Stimulated activated effector memory CD8-positive, alpha-beta T cell treated with anti-CD3 and anti-CD28 coated beads, Interleukin-12 subunit alpha, Interleukin-12 subunit beta, amount 100 ng/mL, for 72 hours (primary cell): ENCODE measurements at places on chromosomes 4 and X.

- no peak for DNase-seq
These were observed 30.7 kb upstream of the HELT start for GRCh38 chr4:184987493-184988031.

DNA sequence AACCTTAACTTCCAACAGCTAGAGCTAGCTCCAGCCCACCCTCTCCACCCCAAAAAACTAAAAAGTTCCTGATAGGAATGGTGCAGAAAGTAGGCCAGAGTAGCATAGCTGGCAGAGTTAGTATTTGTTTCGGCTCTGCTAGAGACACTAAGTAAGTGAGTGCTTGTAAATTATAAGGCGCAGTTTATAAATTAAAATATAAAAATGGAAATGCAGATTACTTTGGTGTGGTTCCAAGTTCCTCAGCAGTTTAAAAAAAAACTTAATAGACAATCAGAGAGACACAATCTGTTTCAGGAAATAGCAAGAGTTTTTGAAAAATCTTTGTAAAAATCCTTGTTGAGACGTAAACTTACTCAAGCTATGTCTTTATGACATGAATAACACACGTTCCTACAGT lies 2.8 kb upstream of the LGI2 start:
- no peak for DNase-seq

GRCh38 chr4:98283219-98284189 lies 22.3 kb downstream of the RAP1GDS1 start:
- no peak for DNase-seq

- no peak for DNase-seq
These were observed 662.1 kb upstream of the DIPK2B start for GRCh38 chrX:45862801-45863200.

GRCh38 chr4:146844761-146845160 lies 100.9 kb downstream of the TTC29 start:
- DNase-seq, result no peak

DNA sequence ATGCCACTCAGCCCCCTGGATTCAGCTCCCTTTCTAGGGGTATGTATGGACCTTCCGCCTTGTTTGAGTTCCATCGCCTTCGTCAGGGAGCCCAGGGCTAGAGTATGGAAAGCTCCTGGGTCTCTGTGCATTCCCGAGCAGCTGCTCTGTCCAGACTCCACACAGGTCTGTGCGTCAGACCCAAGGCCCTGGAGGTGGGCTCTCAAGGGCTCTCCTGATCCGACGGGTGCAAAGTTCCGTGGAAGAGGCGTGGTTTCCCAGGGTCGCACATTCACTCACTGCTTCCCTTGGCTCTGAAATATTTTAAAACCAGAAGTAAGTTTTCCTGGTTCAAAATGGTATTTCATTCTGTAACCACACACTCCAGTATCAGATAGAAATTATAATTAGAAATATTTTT lies 863.2 kb downstream of the TRIML1 start:
- no peak for DNase-seq

DNA sequence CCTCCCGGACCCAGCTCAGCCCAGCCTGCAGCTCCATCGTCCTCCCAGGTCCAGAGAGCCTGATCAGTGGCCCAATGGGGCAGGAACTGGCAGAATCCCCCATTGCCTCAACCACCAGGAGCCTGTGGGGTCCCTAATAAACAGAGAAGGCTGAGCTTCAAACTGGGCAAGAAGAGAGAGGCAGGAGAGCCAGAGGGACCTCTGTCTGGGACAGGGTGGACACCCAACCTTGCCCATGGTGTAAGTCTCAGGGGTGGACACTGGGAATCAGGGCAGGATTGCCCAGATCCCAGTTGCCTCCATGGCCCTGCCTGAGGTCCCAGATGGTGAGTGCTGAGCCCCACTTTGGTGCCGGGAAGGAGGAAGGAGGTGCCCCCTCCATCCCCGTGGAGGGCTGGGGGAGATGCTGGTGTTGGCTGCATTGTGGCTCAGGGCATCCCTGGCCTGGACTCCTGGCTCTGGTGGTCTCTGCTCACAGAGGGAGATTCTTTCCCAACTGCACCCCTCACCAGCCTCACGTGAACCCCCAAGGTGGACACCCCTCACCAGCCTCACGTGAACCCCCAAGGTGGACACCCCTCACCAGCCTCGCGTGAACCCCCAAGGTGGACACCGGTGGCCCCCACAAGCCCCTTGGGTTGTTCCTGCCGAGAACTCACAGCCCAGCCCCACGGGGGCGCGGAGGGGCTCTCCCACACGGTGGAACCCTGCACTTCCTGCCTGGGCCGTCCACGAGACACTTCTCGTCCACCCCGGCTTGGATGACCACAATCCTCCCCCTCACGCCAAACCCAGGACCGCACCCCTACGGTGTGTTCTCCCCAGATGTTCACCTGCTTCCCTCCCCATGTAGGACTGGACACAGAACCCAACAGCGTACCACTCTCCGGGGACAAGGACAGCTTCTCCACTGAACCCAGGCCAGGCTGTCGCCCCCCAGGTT lies 5.4 kb downstream of the CPLX1 start:
- no peak for DNase-seq

DNA sequence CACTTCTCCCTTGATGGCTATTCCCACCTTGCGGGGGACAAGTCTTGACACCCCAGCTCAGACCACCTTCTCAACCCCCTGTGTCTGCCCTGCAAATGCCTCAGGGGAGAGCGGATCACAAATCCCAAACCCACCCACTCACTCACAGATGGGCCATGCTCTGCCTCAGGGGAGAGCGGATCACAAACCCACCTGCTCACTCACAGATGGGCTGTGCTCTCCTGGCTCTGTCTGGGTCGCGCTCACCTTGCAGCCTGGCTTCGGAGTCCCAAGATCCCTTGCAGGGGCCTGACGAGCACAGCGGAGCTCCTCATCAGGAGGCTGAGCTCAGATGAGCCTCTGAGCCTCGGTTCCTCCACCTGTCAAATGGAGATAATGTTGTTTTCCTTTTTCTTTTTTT lies 38.6 kb downstream of the HTRA3 start:
- DNase-seq, result no peak

DNA sequence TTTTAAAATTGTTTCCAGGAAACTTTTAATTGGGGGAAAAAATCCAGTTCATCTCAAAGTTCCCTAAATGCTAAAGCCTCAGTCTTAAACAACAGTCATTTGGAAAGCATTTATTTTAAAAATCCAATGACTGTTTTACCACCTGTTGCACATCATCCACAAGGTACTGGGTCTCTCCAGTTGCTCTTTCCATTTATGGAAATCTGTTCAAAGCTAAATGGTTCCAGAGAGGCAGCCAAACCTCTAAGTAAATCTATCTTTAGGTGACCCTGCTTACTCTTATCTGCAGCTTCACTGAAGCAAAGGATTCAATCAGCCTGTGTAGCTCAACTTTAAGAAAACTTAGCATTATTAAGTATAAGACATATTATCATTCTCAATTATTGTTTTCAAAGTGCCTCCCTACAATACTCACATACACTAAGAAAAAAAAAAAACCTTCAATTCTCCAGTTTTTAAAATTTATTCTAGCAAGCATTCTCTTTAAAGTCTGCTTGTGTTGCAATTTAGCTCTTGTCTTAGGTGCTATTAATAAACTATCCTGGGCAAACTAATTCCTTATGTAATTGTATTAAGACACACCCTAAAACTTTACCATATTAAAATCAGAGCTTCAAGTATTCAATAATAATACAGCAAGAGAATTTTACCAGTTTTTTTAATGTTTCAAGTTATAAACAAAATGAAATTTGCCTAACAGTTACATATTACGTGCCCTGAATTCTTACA lies 60.6 kb downstream of the NOCT start:
- no peak for DNase-seq

DNA sequence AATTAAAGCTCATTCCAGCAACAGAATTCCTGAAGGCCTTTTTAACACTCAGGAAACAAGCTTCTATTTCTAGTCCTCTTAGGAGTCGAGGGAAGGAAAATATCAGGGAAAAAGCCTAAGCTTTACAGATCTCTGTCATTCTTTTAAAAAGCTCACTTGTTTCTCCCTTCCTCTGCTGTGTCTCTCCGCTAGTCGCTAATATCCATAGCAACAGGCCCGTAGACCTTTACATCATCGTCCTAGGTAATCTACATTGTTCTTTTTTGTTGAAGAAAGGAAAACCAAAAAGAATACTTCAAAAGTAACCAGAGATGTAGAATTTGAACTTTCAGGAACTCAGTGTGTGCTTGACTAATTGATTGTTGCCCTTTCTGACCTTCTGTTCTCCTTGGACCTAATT lies 45.9 kb upstream of the MTMR1 start:
- DNase-seq, result no peak

DNA sequence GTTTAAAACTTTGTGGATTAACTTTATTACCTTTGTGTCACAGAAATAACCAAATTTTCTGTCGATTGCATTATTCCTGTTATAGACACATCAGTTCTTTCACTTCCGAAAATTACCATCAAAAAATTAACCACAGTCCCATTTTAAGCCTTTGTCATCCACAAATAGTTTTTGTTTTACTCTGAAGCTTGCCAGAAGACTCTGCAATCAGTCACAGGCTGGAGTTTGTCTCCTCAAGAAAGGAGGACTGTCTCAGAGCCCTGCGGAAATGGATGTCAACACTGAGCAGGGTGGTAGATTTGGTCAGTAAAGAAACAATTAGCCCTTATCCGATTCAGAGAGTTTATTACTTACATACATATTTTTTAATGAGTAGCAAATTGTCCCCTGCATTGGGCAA lies 20.1 kb upstream of the TCEAL4 start:
- DNase-seq, result no peak

DNA sequence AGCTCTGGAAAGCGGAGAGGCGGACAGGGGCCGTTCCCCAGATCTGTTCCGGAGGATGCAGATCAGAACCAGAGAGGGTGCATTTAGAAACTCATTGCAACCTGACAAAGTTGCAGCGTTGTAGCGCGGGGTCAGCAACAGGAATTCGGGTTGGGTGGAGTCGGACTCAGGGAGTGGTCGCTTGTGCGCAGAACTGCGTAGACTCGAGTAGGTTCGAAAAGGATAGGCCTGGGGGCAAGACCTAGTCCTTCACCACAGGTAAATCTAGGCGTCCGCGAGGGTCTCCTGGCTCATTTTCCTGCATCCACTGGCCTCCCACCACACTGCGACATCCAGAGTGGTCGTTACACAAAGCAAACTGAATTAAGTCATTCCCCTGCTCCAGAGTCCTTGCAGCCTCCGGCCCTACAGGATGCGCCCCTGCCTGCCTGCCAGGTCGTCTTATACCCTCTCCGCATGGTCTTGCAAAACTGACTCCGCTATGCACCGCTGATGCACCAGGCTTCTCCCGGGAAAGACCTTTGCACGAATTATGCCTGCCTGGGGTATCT lies 4.7 kb upstream of the ZNF518B start:
- no peak for DNase-seq

GRCh38 chr4:173443121-173443520 lies 44.2 kb upstream of the SCRG1 start:
- no peak for DNase-seq

DNA sequence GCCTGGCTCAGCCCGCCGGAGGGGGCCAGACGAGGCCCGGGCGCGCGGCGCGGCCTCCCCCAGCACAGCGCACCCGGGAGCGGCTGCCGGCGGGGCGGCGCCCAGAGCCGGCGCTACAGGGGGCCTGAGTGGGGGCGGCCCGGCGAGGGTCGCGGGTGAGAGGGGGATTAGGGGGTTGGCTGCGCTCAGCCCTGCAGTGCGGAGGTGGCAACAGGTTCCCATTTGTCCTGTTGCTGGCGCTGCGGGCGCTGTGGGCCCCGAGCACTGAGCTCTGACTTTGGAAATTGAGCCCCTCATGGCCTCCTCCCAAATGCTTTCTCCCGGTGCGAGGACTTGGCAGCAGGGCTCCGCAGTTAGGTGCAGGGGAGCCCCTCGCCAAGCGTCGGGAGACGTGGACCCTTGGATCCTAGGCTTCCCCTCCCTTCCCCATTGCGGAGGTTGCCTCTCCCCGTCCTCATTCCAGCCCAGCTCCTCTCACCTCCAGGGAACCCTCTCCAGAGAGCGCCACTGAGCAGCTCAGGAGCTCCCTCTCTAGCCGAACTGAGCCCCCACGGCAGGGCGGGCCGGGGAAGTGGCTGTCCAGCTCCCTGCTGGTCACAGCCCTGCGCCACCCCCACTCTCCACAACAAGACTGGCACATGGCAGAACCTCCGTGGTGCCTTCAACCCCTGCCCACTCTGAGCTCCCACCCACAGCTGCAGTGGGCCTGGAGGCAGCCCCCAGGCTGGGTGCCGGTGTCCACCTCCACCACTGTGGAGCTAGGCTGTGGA lies 2.5 kb upstream of the DUSP9 start:
- no peak for DNase-seq

DNA sequence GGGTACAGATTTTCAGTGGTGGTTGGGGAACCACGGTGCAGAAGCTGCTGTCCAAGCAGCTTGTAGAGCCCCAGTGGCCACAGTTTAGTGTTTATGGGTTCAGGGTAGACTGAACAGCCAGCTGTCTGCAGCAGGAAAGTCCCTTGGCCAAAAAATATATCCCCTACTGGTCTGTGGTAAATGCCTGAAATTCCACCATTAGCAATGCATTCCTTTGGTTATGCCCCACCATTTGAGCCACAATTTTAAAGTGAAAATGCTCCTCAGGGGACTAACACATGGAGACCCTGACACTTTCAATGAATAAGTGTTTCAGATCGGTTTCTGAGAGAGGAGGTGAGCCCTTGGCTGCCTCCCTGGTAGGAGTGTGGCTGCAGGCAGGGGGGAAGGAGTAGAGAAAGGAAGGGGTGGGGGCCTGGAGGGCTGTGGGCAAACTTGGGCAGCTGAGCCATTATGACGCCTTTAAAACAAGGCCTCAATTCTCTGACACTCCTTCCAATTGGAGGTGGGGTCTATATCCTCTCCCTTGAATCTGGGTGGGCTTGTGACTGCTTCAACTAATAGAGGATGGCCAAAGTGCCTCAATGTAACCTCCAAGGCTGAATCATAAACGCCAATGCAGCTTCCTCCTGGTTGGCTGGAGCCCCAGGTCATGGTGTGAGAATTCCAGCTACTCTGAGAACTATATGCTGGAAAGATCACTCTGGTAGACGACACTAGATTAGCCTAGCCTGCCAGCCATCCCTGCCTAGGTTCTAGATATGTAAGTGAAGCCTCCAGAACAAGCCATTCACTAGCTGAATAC lies 75.8 kb upstream of the ATP6AP2 start:
- no peak for DNase-seq

DNA sequence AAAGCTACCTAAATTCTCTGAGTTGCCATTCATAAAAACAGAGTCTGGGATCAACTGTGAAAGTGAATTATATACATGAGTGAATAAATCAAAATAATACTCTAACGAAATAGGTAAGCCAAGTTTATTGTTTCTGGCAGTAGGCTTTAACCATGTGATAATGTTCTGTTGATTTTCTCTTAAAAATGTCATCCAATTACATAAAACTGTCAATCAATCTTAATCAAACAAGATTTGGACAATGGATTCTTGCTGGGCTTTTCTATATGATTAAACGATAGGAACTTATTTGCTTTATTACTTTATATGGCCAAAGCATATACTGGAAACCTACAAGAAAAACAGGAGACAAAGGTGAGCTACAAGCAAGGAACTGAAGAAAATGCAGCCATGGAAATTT lies 148.8 kb downstream of the INPP4B start:
- DNase-seq, result no peak
